Stimulated activated CD4-positive, alpha-beta T cell treated with anti-CD3 and anti-CD28 coated beads, Interleukin-1b, Interleukin-23, amount 100 ng/mL, for 1 hour (primary cell): ENCODE measurements at places on chromosomes 11 and 22.

DNA sequence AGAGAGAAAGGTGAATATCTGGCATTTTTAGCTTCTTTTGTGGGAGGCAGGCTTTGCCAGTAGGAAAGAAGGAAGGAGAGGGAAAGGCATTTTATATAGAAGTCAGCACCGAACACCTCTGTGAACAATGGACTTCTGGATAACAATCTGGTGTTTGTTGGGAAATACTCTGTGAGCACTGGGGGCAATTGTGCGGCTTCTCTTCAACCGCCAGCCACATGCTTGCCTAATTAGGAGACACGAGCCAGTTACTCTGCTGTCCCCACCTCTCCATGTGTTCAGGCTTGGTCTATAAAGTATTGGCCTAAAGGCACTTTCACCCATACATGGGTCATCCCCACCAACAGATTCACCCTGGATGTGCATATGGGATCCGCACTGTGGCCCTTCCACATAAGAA, 523.6 kb downstream of the NTM start:
- no peak for DNase-seq

DNA sequence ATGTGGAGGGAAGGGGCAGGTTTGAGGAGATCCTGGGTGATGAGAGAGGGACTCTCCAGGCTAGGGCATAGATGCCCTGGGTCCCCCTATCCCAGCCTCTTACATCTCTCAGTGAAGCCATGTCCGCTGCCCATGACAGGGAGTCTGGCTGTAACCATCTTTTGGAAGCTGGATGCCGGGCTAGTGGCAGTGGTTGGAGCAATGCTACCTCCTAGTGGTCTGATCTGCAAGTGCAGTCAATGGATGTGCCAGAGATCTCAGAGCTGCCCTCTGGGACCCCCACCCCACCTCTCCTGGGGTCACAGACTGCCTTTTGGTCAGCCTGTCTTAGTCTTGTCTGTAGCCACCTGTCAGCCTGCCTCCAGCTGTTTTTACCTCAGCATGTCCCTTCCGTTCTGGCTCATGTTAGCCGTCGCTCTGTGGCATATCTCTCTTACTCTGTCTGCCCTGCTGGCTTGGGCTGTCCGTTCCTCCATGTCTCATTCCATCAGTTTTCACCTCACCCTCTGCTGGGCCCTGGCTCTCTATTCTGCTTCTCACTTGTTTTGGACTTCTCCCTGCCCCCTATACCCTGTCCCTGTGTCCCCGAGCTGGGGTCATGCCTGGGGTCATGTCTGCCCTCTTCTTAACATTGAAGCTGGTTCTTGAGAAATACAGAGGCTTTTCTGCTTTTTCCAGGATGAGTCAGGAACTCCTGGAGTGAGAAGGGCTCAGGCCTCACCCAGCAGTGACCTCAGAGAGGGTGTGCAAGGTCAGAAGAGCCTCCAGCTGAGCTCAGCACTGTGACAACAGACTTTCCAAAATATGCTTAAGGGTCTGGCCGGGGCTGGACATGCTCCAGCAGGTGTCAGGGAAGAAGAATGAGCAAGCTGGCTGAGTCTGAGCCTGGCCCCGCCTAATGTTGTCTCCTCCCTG, 52.0 kb upstream of the THY1 start:
- DNase-seq = no peak

GRCh38 chr22:17119481-17120202, 1.5 kb downstream of the TMEM121B start:
- no peak for DNase-seq

DNA sequence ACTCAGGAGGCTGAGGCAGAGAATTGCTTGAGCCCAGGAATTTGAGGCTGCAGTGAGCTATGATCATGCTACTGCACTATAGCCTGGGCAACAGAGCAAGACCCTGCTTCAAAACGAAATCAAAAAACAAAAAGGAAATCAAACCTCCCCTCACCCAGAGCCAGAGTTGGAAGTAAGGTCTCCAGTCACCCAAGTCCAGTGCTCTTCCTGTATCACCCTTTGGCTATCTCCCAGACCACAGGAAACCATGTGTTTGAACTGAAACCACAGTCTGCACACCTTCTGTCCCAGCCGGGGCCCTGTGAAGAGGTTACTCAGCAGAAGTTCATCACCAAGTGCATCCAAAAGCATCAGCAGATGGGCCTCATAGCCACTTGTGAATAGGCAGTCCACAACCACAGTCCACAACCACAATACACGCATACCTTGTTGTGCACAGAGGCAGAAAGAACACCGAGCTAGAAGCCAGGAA, 4.6 kb downstream of the MYH9 start:
- DNase-seq = no peak

- no peak for DNase-seq
Measured at GRCh38 chr11:46026606-46027293, 94.5 kb downstream of the PHF21A start.

DNA sequence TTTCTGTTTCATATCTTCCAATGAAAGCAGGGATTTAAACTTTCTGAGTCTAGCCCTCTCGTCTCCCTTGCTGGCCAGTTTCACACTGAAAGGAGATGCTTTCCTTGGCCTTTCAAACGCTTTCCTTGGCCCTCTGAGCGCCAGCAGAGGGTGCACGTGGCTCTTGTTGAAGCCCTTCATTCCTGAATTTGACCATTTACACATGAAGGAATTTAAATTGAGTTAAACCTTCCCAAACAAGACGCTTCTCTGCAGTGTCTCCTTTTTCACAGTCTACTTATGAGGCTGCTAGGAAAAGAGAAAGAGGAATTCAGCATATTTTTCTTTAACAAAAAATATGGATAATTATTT, 21.6 kb downstream of the NNMT start:
- no peak for DNase-seq

DNA sequence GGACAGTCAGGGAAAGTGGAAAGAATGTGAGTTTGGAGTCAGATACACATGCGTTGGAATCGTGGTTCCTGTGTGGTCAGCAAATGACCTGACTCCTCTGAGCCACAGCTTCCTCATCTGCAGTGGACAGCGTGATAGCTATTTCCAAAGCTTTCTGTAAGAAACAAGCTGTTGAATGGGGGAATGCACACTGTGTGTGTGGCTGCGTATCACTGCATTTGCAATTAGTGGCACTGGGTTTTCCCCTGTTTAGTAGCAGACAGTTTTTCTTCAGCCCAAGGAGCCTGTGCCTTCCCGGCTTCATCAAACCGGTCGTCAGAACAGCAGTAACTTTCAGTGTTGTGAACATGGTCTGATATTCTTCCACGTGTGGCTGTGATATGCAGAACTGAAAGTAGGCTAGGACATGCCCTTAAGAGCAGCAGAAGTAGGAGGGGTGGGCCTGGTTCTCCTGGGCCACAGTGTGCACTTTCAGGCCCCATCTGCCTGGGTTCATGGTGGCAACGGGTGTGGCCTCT, 121.5 kb downstream of the RRAS2 start:
- DNase-seq = no peak

GRCh38 chr22:47111626-47112581, 349.5 kb downstream of the TBC1D22A start:
- DNase-seq = no peak

- no peak for DNase-seq
Measured at GRCh38 chr22:32558681-32559355, 84.2 kb downstream of the FBXO7 start.
